ENCODE measurements at places on chromosomes 6 and 20. TPM values are rescaled to one million over a fixed set of nuclear protein-coding genes. Genes with fewer than 3 reads are reported as not detected.

DNA sequence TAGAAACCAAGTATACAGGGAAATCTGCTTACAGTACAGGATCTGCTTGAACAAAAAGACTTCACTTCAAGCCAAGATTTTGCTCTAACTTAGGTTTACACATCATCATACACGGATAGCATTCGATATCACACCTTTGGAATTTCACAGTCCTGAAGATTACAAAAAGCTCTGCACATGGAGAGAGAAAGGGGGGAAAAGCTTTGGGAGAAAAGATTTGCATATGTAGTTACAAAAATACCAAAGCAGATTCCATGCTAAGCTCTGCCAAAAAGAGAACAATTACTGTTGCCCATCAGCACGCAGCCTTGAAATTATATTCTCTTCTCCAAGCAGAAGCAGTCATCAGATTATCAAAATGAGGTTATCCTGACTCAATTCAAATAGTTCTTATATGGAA is 62.0 kb downstream of the HIVEP2 start:
- DNase-seq, result no peak

DNA sequence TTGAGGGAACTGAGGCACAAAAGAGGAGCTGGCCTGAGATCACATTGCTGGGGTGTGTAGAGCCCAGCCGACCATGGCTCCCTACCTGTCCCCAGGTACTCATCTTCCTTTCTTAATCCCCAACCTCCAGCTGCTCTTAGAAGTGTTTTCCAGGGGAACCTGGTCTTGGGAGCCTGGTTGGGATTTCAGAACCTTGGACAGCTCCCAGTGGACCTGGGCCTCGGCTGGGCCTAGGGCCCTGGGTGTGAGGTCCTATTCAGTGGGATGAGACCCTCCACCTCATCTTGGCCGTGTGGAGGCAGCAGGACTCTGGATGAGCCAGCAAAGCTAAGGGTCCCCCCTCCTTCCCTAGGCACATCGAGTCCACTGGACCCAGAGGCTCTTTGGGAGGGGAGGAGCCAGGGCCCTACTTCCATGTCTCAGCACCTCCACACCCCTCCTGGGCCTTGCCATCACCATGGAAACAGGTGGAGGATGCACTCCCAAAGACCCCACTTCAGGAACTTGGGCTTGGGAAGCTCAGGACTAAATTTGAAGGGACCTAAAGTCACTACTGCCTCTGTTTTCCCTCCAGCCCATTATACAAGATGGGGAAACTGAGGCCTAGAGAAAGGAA is 38.5 kb downstream of the DLGAP4 start:
- DNase-seq, result peak; percentile 38

- DNase-seq, result no peak
Observed at GRCh38 chr6:149169761-149170511, 147.6 kb upstream of the TAB2 start.

The OR2B6 gene
- not detected for total RNA-seq

- DNase-seq, result no peak
Observed at GRCh38 chr6:155329460-155330132, 15.3 kb upstream of the TFB1M start.

The PAK5 gene
- total RNA-seq, result not detected

The PRND gene
- not detected for total RNA-seq

DNA sequence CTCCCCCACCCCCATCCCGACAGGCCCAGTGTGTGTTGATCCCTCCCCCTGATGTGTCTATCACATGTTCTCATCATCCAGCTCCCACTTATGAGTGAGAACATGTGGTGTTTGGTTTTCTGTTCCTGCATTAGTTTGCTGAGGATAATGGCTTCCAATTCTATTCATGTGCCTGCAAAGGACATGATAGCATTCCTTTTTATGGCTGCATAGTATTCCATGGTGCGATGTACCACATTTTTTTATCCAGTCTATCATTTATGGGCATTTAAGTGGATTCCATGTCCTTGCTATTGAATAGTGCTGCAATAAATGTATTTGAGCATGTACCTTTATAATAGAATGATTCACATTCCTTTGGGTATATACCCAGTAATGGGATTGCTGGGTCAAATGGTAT is 66.6 kb upstream of the NXT1 start:
- DNase-seq, result no peak

The OPRL1 gene
- 0.27 TPM for total RNA-seq

DNA sequence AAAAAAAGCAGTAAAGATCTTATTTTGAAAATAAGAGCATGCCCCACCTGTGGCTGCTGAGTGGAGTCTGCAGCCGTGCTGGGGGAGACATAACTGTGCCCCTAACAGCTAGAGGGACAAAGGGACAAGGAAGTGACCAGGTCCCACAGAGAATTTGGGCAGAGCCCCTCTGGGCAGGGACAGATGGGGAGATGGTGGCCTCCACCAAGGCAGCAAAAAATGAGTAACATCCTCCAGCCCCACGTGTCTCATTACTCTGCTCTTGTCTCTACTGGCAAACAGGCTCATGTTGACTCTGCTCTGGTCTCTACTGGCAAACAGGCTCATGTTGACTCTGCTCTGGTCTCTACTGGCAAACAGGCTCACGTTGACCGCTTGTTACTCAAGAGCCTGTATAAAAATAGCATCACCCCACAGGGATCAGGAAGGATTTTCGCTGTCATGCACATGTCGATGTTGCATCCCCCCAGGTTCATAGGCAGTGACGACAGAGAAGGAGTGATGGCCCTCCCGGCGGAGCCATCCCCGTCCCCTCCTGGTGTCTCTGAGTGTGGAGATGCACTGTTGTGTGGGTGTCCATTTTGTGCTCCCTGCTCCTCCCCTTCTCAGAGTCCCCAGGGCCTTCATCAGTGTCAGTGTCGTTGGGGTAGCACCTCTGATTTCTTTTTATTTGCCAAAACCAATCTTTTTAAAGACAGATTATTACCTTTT is 17.3 kb upstream of the PCMTD2 start:
- no peak for DNase-seq

DNA sequence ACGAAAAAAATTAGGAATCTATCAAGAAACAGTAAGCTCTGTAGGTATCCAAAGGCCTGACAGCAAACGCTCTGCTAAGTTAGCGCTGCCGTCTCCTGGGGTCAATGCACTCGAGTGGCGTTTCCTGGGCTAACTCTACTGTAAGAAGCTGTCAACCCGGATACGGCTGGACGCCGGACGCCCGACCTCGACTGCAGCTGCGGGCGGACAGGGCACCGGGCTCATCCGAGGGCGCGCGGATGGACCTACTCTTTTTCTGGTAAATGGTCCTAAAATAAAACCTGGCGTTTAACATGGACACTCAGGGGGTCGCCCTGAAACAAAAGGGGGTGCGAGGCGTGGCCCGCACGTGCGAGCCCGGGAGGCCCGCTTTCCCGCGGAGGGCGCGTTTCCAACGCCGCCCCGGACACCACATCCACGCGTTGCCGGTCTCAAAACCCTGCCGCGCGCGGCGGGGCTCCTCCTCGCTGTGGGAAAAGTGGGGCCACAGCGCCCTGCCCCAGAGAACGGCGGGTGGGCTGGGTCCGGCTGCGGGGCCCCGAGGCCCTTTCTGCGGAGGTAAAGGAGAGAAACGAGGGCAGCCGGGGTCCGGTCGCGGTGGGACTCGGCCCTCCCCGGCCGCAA is 537 bp downstream of the TCP1 start:
- peak; percentile 60 for DNase-seq

- no peak for DNase-seq
Observed at GRCh38 chr20:53097371-53097770, 125.2 kb downstream of the TSHZ2 start.

GRCh38 chr20:62288535-62289105 is 14.2 kb upstream of the ADRM1 start:
- no peak for DNase-seq

The GSTA2 gene
- not detected for total RNA-seq

GRCh38 chr6:167113047-167113754 is 9.7 kb upstream of the CCR6 start:
- no peak for DNase-seq

- DNase-seq, result no peak
Observed at GRCh38 chr6:21050935-21051334, 516.7 kb downstream of the CDKAL1 start.

GRCh38 chr6:97658090-97658489 is 375.1 kb upstream of the MMS22L start:
- no peak for DNase-seq

The COL21A1 gene
- 23.2 TPM for total RNA-seq

The RBPJL gene
- not detected for total RNA-seq

DNA sequence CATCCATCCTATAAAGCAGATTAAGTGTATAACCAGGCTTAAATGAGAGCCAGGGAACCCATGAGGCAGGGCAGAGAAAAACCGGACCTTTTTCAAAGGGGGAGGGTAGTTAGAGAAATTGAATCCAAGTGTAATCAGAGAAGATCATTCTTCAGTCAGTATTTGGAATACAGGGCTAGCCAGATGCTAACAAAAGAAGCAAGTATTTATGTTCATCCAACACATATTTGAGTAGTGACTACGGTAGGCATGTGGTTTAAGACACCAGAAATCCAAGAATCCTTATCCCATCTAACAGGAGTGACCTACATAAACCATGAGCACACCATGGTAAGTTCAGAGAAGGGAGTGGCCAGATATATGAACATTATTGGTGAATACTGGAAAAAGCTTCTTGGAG is 46.8 kb upstream of the FAM83C start:
- no peak for DNase-seq

DNA sequence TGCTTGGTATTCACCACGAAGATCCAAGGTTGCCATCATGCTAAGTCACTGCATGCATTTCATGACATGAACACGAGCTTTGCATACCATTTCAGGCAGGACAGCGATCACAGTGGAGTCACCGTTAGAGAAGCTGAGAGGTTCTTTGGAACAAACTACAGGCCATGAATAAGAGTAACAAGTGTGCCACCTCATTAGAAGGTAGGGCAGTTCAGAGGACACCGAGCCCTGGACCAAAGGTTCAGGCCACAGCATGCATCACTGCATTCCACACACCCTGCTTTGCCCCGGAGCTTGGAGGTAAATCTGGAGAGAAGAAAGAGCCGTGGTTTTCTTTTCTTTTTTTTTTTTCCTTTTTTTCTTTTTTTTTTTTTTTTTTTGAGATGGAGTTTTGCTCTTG is 66.9 kb upstream of the CDH4 start:
- no peak for DNase-seq

The DYNLT2 gene
- total RNA-seq, result 0.62 TPM

DNA sequence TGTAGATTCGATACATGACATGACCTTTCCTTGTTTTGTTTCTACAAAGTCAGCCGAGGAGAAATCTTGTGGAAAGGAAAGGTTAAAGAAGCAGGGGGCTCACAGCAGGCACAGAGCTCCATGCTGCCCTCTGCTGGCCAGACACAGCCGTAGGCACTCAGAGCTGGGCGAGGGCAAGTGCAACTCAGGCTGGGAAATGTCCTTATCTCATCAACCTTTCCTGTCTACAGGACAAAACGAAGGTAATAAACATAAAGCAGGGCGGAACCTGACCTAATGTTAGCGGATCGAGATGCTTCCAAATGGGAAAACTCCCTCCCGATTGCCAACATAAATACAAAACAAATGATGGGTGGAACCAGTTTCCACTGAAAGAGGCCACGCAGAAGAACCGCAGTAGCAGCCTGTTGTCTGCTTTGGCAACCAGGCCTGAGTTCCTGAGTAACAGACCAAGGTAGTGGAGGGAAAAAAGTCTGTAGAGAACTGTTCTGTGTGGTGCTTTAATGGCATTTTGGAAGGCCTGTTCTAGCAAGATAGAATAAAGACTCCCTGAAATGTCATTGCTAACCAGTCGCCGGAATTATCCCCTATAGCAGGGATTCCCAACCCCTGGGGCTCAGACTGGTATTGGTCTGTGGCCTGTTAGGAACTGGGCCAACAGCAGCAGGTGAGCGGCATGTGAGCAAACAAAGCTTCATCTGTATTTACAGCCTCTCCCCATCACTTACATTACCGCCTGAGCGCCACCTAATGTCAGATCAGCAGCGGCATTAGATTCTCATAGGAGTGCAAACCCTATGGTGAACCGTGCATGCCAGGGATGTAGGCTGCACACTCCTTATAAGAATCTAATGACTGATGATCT is 85.2 kb downstream of the MBOAT1 start:
- DNase-seq, result peak; percentile 85

DNA sequence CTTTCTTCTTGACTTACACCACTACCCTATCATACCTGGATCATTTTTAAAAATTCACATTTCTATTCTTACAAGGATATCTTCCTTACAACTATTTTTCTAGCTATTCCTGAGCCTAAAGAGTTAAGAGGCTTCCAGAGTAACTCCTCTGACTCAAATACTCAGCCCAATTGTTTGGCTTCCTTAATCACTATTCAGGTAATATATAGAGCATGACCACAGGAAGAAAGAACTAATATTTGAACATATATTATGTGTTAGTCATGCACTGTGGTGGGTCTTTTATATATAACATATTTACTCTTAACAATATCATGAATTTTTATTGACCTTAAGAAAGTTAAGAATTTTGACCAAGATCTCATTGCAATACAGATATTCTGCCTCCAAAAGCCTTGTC is 42.0 kb upstream of the ID4 start:
- no peak for DNase-seq

The KCNQ5 gene
- not detected for total RNA-seq

GRCh38 chr6:117288083-117288715 is 22.8 kb downstream of the VGLL2 start:
- no peak for DNase-seq

GRCh38 chr20:19212469-19212815 is at the start of gene SLC24A3:
SLC24A3 (plus strand) TSS chr20:19212642.
- peak; percentile 40 for DNase-seq

DNA sequence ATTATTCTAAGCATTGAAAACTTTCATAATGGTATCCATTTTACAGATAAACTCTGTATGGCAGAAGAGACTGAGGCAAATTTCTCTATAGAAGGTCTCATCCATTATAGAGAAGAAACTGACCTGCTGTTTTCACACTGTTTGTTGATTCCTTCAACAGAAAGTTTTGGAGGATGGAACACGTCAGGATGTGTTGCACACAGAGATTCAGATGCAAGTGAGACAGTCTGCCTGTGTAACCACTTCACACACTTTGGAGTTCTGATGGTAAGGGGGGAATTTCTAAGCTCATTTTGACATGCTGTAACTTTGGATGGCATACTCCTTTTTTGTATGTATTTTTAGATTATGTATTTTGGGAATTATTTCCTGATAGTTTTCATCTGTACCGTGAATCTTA is 109.3 kb downstream of the ADGRG6 start:
- DNase-seq, result no peak

The CD24 gene
- 0.99 TPM for total RNA-seq

GRCh38 chr6:92380803-92381601 is 1038.4 kb downstream of the EPHA7 start:
- DNase-seq, result no peak

GRCh38 chr6:113584767-113585166 is 272.4 kb upstream of the MARCKS start:
- no peak for DNase-seq

GRCh38 chr6:108638993-108639392 is 78.3 kb downstream of the FOXO3 start:
- DNase-seq, result no peak

DNA sequence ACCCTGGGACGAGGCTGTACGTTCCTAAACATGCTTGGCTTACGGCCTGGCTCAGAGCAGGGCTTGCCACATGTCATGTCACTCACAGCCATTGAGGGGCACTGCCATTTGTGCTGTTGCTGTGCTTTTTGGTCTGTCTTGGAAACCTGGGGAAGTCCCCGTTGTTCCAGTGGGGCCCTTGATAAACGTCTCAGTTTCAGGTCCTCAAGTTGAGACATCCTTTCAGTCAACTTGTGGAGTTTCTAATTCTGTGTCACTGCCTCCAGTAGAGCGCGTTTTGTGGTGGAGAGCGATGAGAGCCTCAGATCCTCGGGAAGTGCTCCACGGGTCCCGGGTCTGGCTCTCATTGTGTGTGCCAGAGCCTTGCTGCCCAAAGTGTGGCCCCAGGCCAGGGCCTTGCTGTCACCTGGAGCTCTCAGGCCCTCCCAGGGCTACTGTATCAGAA is 43.0 kb upstream of the CCR6 start:
- DNase-seq, result no peak

Data from left ventricle myocardium superior (tissue), 1 donor.